ENCODE measurements at places on chromosomes 16 and 17. TPM values are rescaled to one million over a fixed set of nuclear protein-coding genes. Genes with fewer than 3 reads are reported as not detected.

- DNase-seq = no peak
Observed at GRCh38 chr17:44086364-44087311, 16.1 kb downstream of the G6PC3 start.

DNA sequence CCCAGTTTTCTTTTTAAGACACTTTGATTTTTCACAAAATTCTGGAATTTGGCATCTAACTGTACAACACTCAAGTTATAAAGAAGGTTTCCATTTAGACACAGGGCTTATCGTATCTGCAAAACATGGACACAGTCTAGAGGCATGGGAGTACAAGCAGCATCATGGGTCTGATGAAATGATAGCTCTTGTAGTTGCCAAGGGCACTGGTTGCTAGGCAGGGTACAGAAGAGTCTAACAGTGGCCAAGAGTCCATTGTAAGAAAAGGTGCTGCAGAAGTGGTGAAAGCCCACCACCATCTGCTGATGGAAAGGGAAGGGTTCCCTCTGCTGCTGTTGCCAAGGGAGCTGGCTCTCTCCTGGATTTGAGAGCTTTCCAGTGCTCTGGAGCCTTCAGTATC is 20.8 kb downstream of the MYOCD start:
- DNase-seq = no peak

- DNase-seq = no peak
Observed at GRCh38 chr16:48608452-48608851, 1.5 kb downstream of the N4BP1 start.

GRCh38 chr17:12085076-12085949 is 64.6 kb downstream of the MAP2K4 start:
- no peak for DNase-seq

- no peak for DNase-seq
Observed at GRCh38 chr17:60535382-60536279, 9.6 kb upstream of the APPBP2 start.

DNA sequence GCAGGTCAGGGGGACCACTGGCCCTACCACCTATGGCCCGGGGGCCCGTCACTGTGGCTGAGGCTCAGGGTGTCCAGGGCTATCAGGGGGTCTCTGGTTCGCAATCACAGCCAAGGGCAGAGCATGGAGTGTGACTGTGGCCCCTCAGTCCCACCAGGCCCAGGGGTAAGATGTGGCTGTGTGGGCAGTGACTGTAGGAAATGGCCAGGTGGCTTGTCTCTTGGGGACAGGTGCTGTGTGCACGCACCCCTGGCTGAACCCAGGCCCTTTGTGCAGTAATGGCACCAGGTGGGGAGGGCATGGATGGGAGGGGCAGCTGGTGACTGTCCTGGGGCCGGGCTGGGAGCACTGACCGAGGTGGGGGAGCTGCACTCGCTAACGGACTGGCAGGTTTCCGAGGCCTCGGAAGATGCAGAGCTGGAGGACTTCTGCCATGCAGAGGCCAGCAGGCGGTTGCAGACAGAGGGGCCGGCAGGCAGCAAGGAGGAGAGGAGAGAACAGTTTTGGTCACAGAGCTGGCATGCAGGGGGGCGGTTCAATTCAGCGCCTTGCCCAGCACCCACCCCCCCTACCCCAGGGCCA is 18.8 kb downstream of the IL34 start:
- no peak for DNase-seq

DNA sequence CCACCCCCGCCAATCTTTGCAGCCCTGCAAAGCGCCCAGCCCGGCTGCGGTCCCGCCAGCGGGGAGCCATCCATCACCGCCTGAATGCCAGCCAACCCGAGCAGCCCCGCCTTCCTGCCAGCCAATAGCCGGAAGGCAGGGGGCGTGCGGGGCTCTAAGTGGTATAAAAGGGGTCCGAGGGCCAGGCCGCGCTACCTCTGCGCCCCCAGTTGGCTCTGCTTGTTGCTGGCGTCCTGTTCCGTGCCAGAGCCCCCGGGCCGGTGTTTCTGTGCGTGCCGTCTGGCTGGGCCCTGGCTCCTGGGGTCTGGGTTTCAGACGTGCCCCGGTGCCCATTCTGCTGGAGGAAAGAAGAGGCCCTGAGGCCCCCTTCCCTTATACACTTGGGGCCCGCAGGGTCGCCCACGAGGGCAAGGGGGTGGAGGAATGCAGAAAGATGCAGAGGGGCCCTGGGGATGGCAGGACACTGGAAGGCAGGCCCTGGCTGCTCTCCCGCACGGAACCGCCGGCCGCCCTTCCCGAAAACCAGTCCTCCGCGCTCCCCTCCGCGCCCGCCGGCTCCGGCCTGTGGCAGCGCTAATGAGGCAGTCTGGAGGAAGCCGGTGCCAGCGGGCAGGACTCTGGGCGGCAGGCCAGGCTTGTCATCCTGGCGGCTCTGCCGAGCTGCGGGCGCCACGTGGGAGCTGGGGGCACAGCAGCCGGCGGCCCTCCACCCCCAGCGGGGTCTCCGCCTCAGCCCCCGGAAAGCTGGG is 14.0 kb downstream of the COPZ2 start:
- DNase-seq = peak; percentile 94

DNA sequence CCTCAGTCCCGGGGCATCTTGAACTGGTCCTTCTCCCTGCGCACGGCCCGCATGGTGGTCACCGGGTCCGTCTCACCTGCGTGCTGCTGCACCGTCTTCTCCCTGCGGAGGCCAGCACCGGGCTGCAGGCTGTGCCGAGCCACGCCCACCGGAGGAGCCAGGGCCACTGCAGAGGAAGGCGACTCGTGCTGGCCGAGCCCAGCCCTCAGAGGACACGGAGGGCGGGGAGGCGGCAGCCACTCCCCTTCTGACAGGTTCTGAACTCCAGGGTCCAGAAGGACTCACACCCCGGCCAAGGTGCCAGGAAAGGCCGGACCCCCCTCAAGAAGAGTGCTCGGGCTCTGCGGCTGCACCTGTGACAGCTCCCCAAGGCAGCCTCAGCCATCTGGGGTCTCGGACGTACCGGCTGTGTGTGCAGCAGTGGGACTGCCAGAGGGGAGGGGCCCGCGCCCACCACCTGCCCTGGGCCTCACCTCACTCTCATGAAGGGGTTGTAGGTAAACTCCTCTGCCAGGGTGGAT is 15.8 kb upstream of the IGFALS start:
- no peak for DNase-seq

GRCh38 chr16:65032387-65032786 is 89.5 kb downstream of the CDH11 start:
- no peak for DNase-seq

GRCh38 chr17:77424585-77425344 is 284.0 kb downstream of the SEC14L1 start:
- DNase-seq = no peak

GRCh38 chr16:17171250-17172143 is 299.3 kb downstream of the XYLT1 start:
- no peak for DNase-seq

GRCh38 chr17:8117980-8118768 is at the start of gene ALOXE3:
Gene ALOXE3 (minus strand): TSS chr17:8118514. CDS start chr17:8117990, 524 bp downstream.
- DNase-seq = peak; percentile 78

GRCh38 chr16:12771341-12771798 is 32.3 kb downstream of the CPPED1 start:
- DNase-seq = no peak

DNA sequence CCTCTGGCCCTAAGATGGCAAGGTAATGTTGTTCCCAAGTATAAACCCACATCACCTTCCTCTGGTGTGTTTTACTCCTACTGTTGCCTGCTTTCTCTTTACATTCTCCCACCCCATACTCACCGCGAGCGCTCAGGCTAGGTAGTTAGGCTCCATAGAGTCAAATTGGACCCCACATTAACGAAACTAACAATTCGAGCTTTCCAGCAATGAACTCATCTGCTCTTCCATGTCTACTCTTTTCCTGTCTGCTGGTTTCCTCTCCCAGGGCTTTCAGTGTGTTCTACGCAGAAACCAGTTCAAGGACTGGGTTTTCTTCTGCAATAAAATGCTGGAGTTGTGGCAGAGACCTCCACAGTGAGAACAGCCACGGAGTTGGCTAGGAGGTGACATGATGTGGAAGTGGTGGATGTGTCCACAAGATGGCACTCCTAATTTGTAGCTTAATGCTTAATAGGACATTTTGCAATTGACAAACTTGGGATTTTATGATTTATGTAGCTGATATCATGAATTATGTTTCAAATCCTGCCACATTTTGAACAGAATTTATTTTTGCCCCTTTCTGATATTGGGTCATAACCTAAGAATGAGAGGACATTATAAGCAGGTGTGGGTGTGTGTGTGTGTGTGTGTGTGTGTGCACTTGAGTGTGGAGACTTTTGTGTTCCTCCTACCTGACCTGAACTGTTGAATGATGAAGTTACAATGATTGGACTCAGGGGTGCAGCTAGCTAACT is 2.2 kb upstream of the UQCRC2 start:
- no peak for DNase-seq

DNA sequence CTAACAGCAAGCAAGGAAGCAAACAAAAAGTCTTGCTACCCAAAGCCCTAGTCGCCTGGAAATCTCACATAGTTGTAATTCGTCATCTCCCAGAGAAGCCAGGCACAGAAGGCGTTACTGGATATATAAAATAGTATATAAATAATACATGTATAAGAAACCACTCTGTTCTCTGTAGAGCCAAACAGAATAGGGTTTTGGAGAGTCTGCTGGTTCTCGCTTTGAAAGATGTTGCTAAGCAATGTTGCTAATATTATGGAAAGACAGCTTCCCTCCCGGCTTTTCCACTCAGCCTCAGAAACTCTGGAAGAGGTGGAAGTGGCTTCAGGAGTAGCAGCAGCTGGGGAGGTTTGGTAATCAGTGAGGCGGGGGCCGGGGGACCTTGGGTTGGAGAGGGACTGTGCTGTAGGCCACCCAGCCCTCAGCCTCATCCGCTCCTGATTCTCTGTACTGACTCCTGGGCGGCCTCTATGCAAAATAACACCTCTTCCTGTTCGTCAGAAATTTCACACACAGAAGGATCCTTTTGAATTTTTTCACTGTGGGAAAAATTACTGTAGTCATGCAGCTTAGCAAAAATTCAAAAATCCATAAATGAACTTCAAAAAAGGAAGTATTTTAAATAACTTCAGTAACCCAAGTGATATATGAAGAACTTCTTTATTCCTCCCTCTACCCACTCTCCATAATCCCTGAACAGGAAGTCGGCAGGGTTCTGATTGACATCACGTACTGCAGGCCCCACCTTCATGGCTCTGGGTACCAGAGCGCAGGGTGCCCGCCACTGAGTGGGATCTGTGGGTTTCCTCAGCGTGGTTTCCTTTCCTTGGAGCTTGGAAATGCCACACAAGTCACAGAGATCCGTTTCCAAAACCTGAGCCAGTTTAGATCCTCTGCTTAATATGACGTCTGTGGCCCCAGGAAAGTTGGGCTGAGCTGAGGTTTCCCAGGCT is 51.4 kb downstream of the RAP1GAP2 start:
- no peak for DNase-seq

DNA sequence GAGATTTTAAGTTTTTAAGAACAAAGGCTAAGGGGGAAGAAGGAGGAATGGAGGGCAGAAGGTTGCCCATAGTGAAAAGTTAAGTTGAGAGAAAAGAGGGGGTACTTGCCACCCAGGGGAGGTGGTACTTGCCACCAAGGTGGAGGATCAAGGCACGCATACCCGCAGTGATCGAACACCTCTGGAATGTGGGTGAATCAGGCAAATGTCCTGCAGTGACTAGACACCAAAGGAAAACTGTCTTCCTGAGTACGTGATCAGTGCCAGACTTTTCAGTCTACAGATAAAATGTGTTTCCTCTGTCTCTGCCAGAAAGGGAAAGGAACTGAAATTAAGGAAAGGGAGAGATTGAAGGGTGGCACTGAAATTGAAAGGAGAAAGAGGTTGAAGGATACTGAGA is 2285.3 kb downstream of the TP53TG3F start:
- no peak for DNase-seq

DNA sequence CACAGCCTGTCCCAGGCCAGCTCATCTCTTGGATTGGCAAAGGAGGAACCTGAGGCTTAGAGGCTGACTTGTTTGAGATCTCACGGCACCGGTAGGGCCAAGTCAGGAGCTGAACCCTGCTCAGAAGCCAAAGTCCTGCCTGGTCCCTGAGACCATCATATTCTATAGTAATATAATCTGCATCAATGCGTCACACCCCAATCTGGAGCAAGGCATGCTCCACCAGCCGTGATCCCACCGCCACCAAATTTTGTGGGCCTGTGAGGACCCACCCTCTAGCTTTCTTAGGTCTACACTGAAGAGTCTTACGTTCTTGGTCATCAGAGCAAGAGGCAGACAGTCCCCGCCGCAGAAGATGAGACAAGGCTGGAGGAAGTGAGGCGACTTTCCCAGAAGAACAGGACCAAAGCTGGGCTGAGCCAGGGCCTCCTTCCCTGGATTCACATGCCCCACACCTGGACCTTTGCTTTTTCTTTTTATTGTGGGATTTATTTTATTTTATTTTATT is 2.7 kb downstream of the SULT1A1 start:
- DNase-seq = peak; percentile 63

DNA sequence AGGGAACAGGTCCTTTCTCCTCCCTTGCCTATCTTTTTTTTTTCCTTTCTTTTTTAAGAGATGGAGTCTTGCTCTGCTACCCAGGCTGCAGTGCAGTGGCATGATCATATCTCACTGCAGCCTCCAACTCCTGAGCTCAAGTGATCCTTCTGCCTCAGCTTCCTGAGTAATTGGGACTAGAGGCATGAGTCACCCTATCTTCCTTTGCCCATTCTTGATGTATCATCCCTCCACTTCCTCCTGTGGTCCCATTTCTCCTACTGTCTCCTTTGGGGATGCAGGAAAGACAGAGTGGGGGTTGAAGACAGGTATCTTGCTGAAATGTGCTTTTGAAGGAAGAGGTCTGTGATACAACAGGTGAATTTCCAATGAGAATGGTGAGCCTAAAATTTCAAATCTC is 5.5 kb downstream of the MYO19 start:
- no peak for DNase-seq

DNA sequence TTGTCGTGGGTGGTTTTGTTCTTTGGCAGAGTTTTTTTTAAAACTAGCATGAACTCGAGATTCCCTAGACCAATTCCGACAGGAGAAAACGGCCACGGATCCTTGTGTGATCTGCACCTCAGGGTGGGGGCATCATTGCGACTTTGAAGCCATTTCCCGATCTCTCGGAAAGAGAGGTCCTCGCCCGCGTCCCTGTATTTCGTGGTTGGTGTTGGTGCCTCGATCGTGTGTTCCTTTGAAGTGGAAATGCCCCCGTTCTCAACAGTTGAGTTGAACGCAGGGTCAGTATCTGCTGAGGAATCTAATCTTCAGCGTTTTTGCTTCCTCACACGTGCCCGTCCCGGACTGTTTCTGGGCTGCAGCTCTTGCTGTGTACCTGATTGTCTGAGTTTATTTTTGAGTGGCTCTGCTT is 1.1 kb downstream of the CRAMP1 start:
- DNase-seq = no peak

- DNase-seq = no peak
Observed at GRCh38 chr17:6064868-6065267, 5.3 kb upstream of the WSCD1 start.

GRCh38 chr17:59361386-59361785 is 29.9 kb downstream of the YPEL2 start:
- no peak for DNase-seq

- no peak for DNase-seq
Observed at GRCh38 chr16:65660390-65660789, 538.5 kb upstream of the CDH11 start.

- no peak for DNase-seq
Observed at GRCh38 chr16:19566362-19566761, 10.9 kb downstream of the VPS35L start.

GRCh38 chr17:10618202-10618635 is 38.9 kb downstream of the MYH3 start:
- DNase-seq = peak; percentile 70

MT1X gene
- total RNA-seq = 2,291 TPM

CDC6 gene
- total RNA-seq = 1.2 TPM

BTBD17 gene
- not detected for total RNA-seq

ITGAE gene
- total RNA-seq = 15.8 TPM

SMIM36 gene
- not detected for total RNA-seq

GPR139 gene
- not detected for total RNA-seq

KCNJ18 gene
- not detected for total RNA-seq

ORMDL3 gene
- 32.2 TPM for total RNA-seq

SPATA32 gene
- total RNA-seq = not detected
